Glomerular endothelial cell (primary cell): ENCODE measurements at places on chromosomes 16 and 17.

DNA sequence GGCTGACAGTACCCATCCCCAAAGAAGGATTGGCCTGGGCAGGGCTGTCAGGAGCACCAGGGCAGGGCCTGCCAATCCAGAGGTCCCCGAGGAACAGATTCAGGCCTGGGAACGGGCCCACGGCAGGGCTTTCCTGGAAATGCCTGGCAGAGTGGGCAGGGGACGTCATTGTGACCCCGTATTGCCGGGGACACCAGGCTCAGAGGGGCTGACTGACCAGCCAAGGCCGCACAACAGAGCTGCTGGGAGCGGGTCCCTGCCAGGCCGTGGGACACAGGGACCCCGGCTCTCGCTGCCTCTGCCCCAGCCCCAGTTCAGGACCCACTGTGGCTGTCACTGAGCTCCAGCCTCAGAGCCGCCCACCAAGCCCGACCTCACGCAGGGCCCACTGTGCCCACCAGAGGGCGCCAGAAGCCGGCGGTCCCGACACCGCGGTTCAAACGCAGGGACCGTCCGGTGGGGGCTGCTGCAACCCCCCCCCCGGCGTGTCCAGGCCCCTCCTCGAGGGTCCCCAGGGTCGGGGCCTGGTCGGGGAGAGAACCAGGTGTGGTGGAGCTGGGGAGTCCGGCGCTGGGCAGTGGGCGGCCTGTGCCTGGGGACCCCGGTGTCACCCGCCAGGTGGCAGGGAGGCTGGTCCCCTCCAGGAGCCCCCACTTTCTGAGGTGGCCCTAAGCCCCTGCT lies 15.2 kb upstream of the SSTR5 start:
- DNase-seq: no peak

DNA sequence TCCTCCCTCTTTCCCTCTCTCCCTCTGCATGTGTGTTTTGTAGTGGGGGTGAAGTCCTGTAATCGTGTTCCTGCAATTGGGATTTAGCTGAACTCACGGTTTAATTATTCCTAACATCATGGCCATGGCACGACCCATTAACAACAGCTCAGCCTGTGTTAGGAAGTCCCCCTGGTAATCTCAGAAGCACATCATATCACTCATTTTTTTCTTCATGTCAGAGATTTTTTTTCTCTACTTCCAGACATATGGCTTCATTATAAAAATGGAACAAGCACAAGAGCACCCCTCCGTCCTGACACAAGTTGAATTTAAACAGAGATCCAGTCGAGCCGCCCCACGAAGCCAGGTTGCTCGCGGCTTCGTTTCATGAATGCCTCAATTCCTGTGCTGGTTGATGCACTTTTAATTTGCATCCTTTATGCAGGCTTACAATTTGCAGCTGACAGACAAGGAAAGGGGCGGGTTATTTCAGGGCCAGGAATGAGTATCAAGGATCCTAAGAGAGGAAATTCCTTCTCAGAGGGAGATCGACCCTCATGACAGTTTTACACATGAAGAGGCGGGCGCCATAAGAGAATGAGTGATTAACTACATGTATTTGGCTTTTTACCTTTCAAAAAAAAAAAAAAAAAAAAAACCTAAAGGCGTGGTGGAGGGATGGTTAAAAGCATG lies 192.9 kb downstream of the MAF start:
- DNase-seq: no peak

DNA sequence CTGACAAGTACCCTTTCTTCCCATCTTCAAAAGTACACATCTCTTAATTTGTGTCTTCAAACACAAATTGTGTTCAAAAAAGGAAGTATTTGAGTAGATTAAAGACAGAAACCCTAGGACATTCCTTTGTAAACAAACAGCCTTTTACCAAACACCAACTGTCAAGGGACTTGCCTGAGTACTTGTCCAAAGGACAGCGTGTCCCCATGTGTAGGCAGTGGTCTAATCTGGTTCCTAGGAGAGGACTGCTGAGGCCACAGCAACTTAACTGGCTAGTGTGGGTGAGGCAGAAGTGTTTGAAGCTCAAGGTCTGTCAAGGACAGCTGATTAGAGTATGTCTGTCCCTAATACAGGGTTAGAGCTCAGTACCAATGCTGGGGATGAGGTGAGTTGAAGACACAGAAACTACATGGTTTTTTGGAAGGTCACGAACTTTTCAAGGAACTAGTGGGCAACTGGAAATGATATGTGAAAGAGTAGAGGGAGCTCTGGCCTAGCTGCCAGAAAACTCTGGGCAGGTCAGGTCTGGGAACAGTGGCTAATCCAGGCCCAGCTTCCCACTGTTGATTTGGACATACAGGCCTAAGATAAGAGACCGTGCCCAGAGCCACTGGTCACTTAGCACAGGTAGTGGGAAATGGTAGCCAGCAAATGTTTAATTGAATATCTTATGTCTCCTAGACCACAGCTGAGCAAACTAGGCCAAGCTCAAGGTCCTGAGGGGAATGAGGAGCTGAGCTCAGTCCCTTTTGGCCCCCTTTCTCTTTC lies 10.1 kb downstream of the HMOX2 start:
- DNase-seq: no peak

- DNase-seq: no peak
These were observed 3.3 kb upstream of the MBTPS1 start for GRCh38 chr16:84120023-84120422.

DNA sequence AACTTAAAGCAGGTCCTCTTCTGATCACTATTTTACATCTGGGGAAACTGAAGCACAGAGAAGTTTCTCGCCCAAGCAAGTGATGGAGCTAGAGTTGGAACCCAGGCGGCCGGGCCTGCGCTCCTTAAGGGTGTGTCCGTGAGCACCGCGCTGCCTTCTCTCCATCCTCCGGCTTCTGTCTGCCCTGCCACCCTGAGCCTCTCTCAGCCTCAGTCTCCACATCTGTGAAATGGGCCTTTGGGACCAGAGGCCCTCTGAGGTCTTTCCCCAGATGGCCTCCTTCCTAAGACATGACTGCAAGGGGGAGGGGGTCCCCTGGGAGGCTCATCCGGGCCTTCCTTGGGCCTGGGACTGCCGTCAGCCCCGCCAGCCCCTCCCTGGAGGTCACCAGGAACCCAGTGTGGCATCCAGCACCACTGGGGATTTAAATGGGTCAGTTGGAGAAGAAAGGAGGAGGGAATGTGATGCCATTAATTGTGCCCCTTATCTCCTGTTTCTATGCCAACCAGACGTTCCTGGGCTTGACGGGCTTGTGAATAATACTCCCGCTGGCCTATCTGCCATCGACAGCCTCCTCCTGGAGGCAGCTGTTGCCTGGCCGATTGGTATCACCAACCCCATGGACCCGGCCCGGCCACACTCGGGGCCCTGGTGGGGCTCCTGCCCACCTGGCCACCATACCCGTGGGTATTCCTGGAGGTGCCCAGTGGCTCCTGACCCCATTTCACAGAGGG lies 5.1 kb downstream of the ZFPM1 start:
- no peak for DNase-seq

DNA sequence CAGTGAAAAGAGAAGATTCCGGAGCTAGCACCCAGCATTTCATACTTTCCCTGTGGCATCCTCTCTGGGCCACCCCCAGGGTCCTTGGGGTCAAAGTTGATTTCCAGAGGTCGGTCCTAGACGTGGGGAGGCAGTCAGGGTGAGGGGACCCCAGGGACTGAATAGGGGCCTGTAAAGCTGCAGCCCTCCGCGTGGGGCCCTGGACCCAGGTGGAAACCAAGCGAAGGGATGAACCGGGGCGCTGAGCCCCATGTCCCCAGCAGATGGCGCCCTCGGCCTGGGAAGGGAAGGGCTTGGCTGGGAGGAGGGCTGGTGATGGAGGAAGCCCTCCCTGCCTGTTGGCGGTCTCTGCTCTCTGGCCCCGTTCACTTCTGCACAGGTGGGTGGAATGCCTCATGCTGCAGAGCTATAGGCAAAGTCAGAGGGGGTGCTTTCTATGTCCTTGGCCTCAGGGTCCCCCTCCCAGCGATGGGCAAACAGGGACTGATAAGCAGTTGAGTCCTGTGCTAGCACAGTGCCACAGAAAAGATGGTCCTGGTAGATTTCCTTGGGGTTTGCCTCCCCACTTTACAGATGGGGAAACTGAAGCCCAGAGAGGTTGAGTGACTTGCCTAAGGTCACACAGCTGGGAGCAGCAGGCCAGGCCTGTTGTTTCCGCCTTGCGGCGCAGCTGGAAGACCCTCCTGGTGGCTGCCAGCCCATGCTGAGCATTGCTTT lies 163.4 kb upstream of the CIBAR2 start:
- no peak for DNase-seq

- DNase-seq: no peak
These were observed 1.1 kb upstream of the CACNG1 start for GRCh38 chr17:67043283-67043682.
